ENCODE measurements at places on chromosomes 3 and 15.

DNA sequence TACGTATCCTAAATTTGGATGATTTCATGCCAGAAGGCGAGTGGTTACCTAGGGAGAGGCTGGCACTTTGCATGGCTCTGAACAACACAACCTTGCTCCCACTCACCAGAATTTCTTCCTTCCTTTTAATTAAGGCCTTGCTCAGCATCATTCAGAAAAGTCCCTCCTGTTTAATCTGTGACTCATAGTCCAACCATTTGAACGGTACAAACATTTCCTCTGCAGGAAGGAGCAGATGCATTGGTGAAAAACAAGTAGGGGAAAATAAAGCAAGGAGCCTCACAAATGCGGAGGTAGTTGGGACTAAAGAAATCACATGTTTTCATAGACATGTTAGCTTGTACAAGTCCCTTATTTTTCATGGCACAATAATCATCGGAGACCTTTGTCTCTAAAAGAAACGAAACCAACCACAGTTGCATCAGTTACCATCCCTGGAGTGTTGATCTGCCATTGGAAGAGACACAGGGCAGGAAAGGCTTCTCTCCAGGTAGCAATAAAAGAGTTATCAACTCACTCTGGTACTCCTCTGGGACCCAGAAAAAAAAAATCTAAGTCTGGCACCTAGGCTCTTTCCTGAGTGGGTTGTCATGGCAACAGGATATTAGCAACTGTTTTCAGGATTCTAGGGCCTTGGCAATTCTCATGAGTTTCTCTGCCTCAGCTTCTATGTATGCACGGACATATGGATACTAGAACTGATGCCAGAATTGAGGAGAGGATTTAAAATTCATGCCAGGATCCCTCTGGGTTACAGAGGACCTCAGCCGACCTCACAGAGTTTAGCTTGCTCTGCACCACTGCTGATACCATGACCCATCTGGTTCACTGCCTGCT, 255.4 kb upstream of the ARPP21 start:
- DNase-seq: peak; percentile 85

DNA sequence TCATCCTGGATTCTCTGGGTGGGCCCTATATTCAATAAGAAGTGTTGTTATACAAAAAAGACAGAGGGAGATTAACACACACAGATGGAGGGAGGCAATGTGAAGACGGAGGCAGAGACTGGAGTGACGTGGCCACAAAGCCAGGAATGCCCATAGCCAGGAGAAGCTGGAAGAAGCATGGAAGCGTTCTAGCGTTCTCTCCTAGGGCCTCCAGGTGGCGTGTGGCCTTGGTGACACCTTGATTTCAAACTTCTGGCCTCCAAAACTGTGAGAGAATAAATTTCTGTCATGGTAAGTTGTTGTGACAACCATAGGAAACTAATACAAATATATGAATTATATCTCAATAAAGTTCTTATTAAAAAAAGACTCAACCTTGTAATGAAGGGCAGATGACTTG, 21.3 kb downstream of the THBS1 start:
- no peak for DNase-seq

- no peak for DNase-seq
These were observed 9.6 kb upstream of the FAM174B start for GRCh38 chr15:92665100-92665555.

DNA sequence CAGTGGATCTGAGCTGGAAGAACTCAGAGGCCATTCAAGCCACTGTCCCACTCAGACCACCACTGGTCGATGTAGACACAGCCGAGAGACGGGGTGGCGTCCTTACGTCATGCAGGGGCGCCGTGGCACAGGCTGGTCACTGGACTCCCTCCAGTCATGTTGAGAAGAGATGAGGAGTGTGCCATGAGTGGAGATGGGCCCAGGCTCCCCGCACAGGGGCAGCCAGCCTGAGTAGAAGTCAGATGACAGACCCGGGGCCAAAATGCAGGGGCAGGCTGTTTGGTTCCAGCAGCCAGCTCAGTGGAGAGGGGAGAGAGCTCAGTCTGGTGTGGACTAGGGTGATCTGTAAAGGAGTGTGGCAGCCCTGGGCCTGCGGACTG, 33.4 kb upstream of the KIF23 start:
- no peak for DNase-seq

DNA sequence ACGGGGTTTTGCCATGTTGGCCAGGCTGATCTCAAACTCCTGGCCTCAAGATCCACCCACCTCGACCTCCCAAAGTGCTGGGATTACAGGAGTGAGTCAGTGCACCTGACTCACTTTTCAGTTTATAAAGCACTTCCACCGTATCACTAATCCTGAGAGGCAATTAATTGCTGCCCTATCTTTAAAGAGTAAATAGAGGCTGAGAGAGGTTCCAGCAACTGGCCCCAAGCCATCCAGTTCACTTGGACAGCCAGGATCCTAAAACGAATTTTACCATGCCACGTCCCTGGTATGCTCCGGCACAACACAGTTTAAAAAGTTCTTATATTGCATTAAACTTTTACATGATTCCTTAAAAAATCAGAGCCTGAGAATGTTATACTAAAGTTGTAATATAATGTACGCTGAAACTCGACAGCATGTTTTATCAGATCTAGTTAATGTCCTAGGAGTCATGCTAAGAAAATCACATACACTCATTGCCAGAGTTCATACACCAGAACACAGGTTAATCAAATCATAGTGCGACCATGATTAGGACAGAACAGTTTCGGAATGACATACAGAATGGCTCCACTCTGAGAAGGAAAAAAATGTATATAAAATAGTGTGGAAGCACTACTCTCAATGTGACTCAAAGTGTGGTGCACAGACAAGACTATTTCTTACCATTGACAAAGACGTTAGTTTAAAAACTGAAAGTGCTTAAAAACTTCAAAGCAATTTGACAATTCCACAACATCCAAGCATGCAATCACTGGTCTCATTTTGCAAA, 125.4 kb downstream of the ULK4 start:
- DNase-seq: no peak

GRCh38 chr3:81859524-81859923, 98.1 kb upstream of the GBE1 start:
- DNase-seq: no peak

DNA sequence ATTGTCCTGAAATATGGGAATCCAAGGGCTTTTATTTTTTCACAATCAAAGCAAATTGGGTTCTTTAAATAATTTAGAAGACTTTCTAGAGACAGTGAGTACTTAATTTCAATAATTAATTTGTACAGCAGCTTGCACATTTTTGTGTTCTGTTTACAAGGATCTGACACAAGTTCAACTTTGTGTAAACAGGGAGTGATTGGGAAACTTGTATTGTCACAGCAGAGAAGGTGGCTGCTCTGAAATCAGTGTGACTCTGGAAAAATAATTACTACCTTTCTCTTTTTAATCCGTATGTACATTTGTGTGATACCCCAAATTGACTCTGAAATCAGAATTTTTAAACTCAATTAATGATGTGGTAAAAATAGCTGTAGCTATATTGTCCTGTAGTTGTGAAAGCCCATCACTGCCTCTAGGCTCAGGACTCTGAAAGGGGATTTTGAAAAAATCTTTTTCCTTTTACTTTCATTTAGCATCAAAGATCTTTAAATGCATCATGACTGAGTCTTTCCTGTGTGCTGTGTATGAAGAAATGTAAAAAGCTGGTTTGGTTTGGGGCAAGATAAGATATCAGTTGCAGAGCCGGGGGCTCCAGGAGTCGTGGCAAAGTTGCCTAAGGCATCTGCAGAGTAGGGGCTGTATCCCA, 45.1 kb downstream of the MFSD1 start:
- DNase-seq: no peak

GRCh38 chr3:45929042-45929679, 14.1 kb upstream of the CXCR6 start:
- no peak for DNase-seq

DNA sequence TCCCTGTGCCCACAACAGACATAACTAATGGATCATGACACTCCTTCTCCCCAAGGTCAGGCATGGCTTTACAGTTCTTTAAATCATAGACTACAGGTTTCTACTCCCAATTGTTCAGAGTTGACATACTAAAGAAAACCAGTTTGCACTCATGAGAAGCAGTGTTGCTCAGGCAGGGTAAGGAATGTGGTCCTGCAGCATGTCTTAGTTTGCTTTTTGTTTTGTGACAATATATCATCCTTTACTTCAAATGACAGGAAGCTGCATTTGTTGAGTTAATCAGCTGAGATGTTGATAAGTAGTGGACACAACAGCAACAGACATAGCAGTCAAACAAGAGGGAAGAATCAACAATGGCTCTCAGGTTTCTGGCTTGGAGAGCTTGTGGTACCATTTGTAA, 267.5 kb downstream of the SLCO3A1 start:
- DNase-seq: no peak

- peak; percentile 19 for DNase-seq
These were observed 26.8 kb upstream of the OCA2 start for GRCh38 chr15:28125673-28126651.

DNA sequence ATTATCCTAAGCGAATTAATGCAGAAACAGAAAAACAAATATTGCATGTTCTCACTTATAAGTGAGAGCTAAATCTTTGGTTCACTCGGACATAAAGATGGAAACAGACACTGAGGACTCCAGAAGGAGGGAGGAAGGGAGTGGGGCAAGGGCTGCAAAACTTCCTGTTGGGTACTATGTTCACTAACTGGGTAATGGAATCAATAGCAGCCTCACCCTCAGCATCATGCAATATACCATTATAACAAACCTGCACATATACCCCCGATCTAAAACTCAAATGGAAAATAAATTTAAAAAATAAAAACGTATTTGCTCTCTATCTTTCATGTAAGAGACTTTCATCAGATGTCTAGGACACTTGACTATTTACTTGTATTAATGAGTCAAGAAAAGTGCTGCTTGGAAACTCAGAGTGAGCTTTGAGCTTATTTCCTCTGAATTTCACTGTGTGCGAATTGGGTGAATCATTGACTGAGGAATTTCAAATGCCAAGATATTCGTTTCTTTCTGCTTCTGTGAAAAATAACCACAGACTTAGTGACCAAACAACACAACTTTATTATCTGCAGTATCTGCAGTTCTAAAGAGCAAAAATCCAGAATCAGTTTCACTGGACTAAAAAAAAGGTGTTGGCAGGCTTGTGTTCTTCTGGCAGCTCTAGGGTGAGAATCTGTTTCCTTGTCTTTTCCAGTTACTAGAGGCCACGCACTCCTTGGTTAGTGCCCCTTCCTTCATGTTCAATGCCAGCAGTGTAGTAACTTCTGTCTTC, 18.4 kb downstream of the TM4SF18 start:
- no peak for DNase-seq

- DNase-seq: no peak
These were observed 6.7 kb downstream of the LPCAT4 start for GRCh38 chr15:34360298-34360697.

- no peak for DNase-seq
These were observed 151.3 kb upstream of the LPP start for GRCh38 chr3:188002626-188003138.

DNA sequence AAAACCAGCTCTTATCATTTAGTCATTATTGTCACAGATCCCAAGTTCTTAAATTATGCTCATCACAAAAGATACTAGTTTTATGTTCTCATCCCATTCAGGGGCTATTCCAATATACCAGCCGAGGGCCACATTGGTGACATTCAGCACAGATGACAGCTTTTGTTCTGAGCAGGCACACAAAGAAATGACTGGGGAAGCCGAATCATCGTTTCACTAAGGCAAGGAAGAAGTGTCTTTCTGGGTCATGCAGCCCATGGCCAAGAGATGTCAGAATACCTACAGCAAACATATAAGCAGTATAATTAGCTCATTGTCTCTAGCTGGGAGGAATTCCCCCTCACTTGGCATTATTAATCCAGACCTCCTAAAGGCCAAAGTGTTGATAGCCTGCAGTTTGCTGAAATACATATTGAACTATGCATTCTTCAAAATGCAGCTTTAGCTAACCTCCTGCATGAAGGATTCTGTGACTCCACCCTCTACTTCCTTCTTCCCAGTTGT, 100.2 kb downstream of the CNTN4 start:
- no peak for DNase-seq

DNA sequence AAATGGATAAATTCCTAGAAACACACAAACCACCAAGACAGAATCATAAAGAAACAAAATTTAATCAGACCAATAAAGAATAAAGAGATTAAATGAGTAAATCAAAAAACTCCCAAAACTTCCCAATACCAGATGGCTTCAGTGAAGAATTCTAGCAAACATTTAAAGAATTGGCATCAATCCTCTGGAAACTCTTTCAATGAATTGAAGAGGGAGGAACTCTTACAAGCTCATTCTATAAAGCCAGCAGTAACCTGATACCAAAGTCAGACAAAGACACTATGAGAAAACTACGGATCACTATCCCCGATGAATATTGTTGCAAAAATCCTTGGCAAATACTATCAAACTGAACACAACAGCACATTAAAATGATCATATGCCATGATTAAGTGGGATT, 81.9 kb upstream of the SLCO2A1 start:
- DNase-seq: no peak

- DNase-seq: no peak
These were observed 985.7 kb downstream of the TUSC7 start for GRCh38 chr3:117695321-117695720.

DNA sequence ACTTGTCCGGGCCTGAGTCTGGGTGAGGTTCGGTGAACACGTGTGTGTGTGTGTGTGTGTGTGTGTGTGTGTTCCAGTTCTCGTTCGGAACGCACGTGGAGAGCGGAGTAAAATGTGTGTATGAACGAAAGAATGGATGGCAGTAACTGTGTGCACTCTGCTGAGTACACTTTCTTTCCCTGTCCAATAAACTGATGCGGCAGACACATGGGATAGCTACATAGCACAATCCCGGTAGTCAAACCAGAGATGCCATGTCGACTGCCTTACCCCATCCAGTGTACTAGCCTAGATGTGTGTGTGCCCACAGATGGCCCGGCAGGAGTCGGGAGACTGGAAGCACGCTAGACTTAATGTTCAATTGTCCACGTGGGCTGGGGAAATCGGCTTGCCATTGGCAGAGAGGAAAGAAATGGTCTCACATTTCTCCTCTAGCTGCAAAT, 507 bp upstream of the GOLIM4 start:
- peak; percentile 90 for DNase-seq

- DNase-seq: no peak
These were observed 502.6 kb upstream of the CBLB start for GRCh38 chr3:106371221-106371970.

DNA sequence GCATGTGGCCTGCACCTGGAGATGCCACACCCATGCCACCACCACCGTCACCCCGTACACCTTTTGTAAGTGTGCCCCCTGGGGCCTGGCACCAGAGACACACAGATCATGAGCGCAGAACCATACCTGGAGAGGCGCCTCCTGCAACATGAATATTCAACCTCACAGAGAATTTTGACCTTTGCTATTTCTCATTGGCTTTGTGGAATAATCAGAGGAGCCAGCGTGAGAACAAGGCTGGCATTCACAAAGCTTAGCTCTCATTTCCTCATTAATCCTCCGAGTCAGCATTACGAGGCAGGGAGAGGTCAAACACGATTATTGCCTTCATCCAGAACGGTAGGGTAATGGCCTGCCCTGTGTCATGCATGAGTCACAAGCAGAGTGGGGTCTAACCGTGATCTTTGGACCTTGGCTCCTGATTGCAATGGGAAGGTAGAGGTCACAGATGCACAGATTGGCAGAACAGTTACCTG, 73.0 kb upstream of the POMGNT2 start:
- no peak for DNase-seq

GRCh38 chr3:125107861-125108567, 52.2 kb upstream of the HEG1 start:
- no peak for DNase-seq
